ENCODE measurements at places on chromosomes 3 and 15. TPM values are rescaled to one million over a fixed set of nuclear protein-coding genes. Genes with fewer than 3 reads are reported as not detected.

DNA sequence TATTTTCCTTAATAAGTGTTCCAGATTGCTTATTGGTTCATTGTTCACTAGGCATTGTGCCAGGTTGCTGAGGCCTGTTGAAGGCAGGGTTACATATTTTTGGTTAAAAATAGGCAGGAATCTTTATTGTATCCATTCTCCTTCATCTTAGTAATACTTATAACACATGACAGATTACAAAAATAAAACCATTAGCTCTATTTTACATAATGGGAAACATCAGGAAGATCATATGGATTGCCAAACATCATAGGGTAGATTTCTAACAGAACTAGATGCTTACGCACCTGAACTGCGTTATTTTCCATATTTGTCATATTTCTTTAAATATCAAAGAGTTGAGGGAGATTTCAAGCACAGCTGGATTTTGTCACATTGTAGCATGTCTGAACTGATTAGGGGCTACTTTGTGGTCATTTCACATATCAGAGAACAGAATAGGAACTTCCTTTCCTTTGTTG is 462.9 kb upstream of the SGO1 start:
- H3K27ac ChIP-seq = no peak overlapping the region
- DNase-seq = no peak
- peaks cover 7% of the 10 kb centered on the region for H3K4me1 ChIP-seq
- H3K36me3 ChIP-seq = no peaks in the 10 kb centered on the region

GRCh38 chr3:159881828-159882309 is 106.8 kb upstream of the IL12A start:
- no peaks in the 10 kb centered on the region for H3K27me3 ChIP-seq
- H3K4me3 ChIP-seq = no peak overlapping the region
- H3K36me3 ChIP-seq = no peaks in the 10 kb centered on the region
- DNase-seq = no peak
- peak overlapping the region; percentile 26 for H3K27ac ChIP-seq

DNA sequence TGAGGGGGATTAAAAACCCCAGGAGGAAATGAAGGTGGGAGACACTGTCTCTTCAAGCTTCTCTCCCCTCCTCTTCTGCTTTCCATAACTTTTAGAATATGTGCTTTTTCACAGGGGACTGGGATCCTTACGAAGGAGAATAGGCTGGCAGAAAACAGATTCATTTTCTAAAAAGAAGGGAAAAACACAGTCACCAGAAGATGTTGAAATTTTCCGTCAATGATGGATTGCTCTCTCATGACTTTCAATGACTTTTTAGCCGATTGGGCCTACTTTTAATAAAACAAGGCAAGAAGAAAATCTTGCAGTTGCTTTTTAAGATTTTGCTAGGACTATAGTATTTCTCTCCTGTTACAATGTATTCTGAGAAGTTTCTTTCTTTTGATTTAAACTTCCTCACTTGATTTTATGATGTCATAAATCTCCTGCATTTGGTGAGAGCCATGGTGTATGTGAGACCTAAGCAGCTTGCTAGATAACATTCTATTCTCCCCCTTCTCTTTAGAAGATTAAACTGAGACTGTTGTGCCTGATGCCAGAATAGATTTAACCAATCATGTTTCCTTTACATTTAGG is 241.2 kb downstream of the FEZF2 start:
- no peak overlapping the region for H3K27ac ChIP-seq
- peaks cover 7% of the 10 kb centered on the region for H3K4me1 ChIP-seq
- H3K36me3 ChIP-seq = no peaks in the 10 kb centered on the region
- DNase-seq = no peak

DNA sequence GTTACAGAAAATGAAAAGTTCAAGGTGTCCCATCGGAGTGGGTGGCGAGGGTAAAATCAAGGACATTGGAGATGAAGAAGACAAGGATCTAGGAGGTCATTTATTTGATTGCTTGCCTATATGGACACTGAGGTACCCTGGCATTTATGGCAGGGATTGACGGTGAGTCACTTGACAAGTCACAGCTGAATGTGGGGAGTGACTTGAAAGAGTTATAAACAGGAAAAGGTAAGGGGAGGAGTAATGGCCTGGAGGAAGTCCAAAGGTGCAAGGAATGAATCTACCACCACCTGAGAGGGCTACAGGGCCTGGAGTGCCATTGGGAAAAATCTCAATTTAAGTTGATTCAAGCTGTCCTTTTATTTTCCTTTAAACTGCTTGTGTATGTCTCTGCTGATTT is 11.8 kb upstream of the SGO1 start:
- H3K4me3 ChIP-seq = no peak overlapping the region
- H3K36me3 ChIP-seq = no peaks in the 10 kb centered on the region
- H3K27me3 ChIP-seq = no peaks in the 10 kb centered on the region

- no peak overlapping the region for H3K27ac ChIP-seq
- H3K27me3 ChIP-seq = no peaks in the 10 kb centered on the region
- DNase-seq = peak; percentile 38
- H3K36me3 ChIP-seq = no peaks in the 10 kb centered on the region
- H3K4me3 ChIP-seq = no peak overlapping the region
These were observed 226.9 kb downstream of the ZNF385D start for GRCh38 chr3:21524133-21524532.

- no peaks in the 10 kb centered on the region for H3K27me3 ChIP-seq
- no peak overlapping the region for H3K27ac ChIP-seq
- H3K4me1 ChIP-seq = no peaks in the 10 kb centered on the region
- no peaks in the 10 kb centered on the region for H3K36me3 ChIP-seq
- no peak for DNase-seq
These were observed 8.6 kb upstream of the CERS3 start for GRCh38 chr15:100537331-100537730.

DNA sequence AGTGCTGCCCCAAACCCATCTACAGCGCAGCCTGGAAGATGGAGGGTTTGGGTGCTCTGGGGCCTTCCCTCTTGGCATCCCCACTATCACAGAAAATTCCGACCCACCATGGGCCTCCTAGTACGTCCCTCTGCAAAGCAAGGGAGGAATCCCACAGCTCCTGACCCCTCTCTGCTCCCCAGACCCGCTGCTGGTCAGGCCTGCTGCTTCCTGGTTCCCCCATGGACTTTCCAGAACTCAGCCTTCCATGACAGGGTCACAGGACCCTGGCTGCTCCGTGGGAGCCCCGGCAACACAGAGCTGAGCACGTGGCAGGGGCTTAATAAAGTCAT is 3.1 kb upstream of the LOXL1 start:
- H3K27ac ChIP-seq = peak overlapping the region; percentile 65
- H3K36me3 ChIP-seq = peaks cover 3% of the 10 kb centered on the region
- H3K4me3 ChIP-seq = peak overlapping the region; percentile 20
- peaks cover 59% of the 10 kb centered on the region for H3K4me1 ChIP-seq
- peak; percentile 44 for DNase-seq
- no peaks in the 10 kb centered on the region for H3K27me3 ChIP-seq

DNA sequence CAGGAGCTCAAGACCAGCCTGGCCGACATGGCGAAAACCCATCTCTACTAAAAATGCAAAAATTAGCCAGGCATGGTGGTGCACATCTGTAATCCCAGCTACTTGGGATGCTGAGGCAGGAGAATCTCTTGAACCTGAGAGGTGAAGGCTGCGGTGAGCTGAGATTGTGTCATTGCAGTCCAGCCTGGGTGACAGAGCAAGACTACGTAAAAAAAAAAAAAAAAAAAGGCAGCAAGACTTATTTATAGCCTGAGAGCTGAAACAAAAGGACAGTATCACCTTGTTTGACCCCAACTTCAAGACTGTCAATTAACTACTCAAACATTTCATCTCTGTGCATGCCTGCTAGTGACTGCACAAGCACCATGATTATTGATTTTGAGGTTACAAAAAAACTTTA is 478.9 kb upstream of the GBE1 start:
- no peaks in the 10 kb centered on the region for H3K36me3 ChIP-seq
- no peaks in the 10 kb centered on the region for H3K4me1 ChIP-seq
- no peak overlapping the region for H3K4me3 ChIP-seq
- H3K27ac ChIP-seq = no peak overlapping the region
- H3K27me3 ChIP-seq = no peaks in the 10 kb centered on the region
- DNase-seq = no peak

DNA sequence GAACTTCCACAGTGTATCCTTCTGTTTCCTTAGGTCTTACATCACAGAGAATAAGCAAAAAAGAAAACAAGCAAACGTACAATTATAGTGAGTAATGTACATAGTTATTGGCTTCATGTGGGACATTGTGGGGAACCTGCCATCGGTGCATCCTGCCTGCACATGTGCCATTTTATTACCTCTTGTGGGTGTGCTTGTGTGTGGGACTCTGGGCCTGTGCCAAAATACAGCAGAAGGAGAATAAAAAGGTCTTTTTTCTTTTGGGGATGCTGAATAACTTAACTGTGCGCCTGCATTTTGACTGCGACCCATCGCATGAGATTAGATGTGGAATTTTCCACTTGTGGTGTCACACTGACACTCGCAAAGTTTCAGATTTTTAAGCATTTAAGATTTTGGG is 169.6 kb upstream of the DCBLD2 start:
- DNase-seq = no peak
- H3K4me1 ChIP-seq = no peaks in the 10 kb centered on the region
- H3K4me3 ChIP-seq = no peak overlapping the region

DNA sequence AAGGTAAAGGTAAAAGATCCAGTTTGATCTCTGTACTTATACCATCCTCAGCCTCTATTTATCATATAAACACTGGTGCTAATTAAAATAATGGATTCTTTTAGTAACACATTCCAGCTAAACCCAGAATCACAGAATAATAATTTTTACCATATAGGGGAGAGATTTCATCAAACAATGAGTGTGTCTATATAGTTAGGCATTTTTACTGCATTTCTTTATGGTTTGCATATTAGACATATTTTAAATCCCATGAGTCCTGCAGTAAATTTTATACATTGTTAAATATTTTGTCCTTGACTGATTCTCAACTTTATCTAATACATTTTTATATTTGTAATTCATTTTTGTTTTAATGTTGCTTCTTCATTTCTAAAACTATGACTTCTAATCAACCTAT is 323.7 kb upstream of the AGTR1 start:
- no peak for DNase-seq
- H3K4me3 ChIP-seq = no peak overlapping the region

DNA sequence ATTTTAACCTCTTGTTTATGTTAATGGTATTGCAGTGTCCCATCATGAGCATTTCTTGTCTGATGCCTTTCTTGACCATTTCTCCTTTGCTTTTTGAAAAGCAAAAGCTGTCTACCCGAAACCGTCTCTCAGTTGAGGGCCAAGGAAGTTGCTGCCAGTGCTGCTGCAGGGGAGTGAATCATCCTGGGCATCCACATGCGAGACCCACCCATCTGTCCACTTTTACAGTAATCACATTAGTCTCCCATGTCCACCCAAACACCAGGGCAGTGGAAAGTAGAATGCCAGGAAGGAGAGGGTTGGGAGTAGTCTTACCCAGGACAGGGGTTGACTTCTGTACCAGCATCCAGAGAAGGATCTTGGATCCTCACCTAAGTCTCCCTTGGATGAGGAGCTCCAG is 48.6 kb upstream of the TEX264 start:
- no peaks in the 10 kb centered on the region for H3K27me3 ChIP-seq
- H3K27ac ChIP-seq = no peak overlapping the region
- H3K4me3 ChIP-seq = no peak overlapping the region
- DNase-seq = no peak
- peaks cover 25% of the 10 kb centered on the region for H3K4me1 ChIP-seq
- peaks cover 1% of the 10 kb centered on the region for H3K36me3 ChIP-seq

DNA sequence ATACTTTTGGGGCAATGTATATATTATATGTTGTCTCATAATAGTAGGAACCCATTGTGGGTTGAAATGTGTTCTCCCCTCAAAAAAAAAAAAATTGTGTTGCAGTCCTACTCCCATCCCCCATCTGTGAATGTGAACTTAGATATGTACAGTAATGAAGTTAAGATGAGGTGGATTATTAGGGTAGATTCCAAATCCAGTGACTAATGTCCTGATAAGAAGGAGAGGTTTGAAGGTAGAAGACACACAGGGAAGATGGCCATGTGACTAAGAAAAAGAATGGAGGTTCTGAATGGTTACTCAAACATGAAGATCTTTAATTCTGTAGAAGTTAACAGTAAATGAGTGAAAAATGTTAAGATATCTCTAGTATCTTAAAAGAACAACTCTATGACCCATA is 3.0 kb upstream of the ATOSA start:
- H3K27me3 ChIP-seq = peaks cover 16% of the 10 kb centered on the region
- no peak overlapping the region for H3K27ac ChIP-seq
- H3K36me3 ChIP-seq = no peaks in the 10 kb centered on the region
- no peak overlapping the region for H3K4me3 ChIP-seq
- peaks cover 11% of the 10 kb centered on the region for H3K4me1 ChIP-seq
- no peak for DNase-seq

DNA sequence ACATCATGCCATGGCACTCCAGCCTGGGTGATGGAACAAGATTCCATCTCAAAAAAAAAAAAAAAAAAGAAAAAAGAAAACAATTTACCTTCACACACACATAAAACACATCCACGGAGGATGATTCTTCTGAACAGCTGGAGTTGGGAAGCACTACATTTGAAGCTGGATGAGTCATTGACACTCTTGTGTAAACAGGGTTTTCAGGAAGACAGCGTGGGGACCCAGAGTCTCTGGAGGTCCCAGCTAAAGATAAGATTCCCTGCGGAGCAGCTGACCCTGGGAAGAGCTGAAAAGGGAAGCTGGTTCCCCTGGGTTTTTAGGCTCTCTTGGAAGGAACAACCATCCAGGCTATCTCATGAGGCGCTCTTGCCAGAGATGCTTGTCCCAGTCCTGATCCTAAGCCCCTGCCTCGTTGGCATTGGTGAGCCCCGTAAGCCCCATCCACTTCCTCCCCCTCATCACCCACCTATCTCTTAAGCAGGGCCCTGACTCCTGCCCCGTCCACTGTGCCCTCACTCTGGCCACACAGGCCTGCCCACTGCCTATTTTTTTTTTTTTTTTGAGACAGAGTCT is 32.0 kb upstream of the FURIN start:
- H3K4me1 ChIP-seq = peaks cover 6% of the 10 kb centered on the region
- peak; percentile 89 for DNase-seq
- no peaks in the 10 kb centered on the region for H3K27me3 ChIP-seq

DNA sequence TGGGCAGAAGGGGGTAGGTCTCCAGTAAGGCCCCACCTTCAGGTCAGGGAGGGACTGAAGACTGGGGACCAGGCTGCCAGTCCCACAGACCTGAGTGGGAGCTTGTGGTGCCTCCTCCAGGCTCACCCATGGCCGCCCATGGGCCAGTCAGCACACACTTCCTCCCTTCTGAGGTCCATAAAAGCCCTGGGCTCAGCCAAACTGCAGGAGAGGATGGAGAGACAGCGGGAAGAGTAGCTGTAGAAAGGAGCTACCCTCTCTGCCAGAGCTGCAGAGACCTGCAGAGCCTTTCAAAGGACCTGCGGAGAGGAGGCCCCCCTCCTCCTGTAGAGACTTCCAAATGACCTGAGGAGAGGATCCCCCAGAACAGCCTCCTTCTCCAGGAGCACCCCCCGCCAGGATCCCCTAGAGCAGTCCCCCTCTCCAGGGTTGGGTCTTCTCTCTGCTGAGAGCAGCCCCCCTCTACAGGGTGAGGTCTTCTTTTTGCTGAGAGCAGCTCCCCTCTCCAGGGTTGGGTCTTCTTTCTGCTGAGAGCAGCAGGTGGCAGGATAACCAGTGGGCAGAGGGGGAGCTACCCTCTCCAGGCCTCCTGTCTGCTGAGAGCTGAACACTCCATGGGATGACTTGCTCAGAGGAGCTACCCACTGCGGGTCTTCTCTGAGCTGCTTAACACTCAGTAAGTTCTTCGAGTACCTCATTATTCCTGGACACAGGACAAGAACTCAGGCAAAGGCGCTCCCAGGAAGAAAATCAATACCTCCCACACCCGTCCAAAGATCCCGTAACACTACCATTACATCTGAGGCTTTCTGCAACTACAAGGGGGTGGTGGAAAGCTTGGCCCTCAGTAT is 5.0 kb upstream of the SKIC8 start:
- no peak overlapping the region for H3K27ac ChIP-seq
- peaks cover 4% of the 10 kb centered on the region for H3K27me3 ChIP-seq
- H3K4me1 ChIP-seq = peaks cover 54% of the 10 kb centered on the region
- H3K4me3 ChIP-seq = no peak overlapping the region
- DNase-seq = no peak

ATP8B4 gene
- total RNA-seq = 1.1 TPM

CKMT1B gene
- not detected for total RNA-seq

CLDN16 gene
- under 0.01 TPM for total RNA-seq

TSPAN3 gene
- 235 TPM for total RNA-seq

Measured in osteoblast (primary cell).